ENCODE measurements at places on chromosomes 13 and 19. TPM values are rescaled to one million over a fixed set of nuclear protein-coding genes. Genes with fewer than 3 reads are reported as not detected.

GRCh38 chr13:52599848-52600603, 42.2 kb upstream of the HNRNPA1L2 start:
- DNase-seq = no peak
- H3K27ac ChIP-seq = peak overlapping the region; percentile 82
- H3K36me3 ChIP-seq = no peaks in the 10 kb centered on the region
- peak overlapping the region; percentile 64 for H3K4me3 ChIP-seq
- H3K4me1 ChIP-seq = peaks cover 40% of the 10 kb centered on the region
- no peaks in the 10 kb centered on the region for H3K27me3 ChIP-seq

DNA sequence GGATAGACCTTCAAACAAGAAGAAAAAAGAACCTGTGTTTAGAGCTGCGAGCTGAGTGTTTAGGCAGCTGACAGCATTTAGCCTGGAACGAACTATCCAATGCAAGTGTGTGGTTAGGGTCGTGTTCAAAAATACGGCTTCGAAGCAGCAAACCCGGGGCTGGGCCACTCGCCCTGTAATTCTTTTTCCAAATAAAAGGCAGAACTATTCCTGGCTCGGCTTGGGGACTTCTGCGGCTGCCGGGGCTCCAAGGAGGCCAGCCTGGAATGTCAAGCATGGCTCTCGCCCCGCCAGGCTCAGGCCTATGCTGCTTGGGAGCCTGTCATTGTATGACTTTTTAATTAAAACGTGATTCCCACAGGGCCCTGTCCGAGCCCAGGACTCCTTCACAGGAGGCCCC, 51.7 kb upstream of the KLF2 start:
- H3K36me3 ChIP-seq = no peaks in the 10 kb centered on the region
- no peaks in the 10 kb centered on the region for H3K4me1 ChIP-seq
- H3K4me3 ChIP-seq = no peak overlapping the region
- DNase-seq = no peak
- no peak overlapping the region for H3K27ac ChIP-seq

DNA sequence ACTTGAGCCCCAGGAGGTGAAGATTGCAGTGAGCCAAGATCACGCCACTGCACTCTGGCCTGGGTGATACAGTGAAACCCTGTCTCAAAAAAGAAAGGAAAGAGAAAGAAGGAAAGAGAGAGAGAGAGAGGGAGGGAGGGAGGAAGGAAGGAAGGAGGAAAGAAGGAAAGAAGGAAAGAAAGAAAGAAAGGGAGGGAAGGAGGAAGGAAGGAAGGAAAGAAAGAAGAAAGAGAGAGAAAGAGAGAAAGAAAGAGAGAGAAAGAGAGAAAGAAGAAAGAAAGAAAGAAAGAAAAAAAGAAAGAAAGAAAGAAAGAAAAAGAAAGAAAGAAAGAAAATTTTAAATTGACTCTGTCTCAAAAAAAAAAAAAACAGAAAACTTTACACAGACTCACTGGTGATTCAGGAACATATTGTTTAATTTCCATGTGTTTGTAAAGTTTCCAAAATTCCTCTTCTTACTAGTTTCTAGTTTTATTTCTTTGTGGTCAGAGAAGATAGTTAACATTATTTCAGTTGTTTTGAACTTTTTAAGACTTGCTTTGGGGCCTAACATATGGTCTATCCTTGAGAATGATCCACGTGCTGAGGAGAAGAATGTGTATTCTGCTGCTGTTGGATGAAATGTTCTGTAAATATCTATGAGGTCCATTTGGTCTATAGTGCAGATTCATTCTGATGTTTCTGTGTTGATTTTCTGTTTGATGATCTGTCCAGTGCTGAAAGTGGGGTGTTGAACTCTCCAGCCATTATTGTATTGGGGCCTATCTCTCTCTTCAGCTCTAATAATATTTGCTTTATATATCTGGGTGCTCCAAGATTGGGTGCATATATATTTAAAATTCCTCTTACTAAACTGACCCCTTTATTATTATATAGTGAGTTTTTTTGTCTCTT, 204.4 kb upstream of the SERP2 start:
- no peak overlapping the region for H3K4me3 ChIP-seq
- no peaks in the 10 kb centered on the region for H3K36me3 ChIP-seq
- H3K27me3 ChIP-seq = no peaks in the 10 kb centered on the region
- no peaks in the 10 kb centered on the region for H3K4me1 ChIP-seq
- no peak for DNase-seq

GRCh38 chr13:46334035-46334822, 52.8 kb downstream of the RUBCNL start:
- no peaks in the 10 kb centered on the region for H3K27me3 ChIP-seq
- no peak overlapping the region for H3K4me3 ChIP-seq
- H3K27ac ChIP-seq = no peak overlapping the region
- H3K36me3 ChIP-seq = no peaks in the 10 kb centered on the region
- no peaks in the 10 kb centered on the region for H3K4me1 ChIP-seq

GRCh38 chr19:45876161-45876410, 9.9 kb downstream of the IRF2BP1 start:
- H3K36me3 ChIP-seq = peaks cover 5% of the 10 kb centered on the region
- no peaks in the 10 kb centered on the region for H3K27me3 ChIP-seq
- H3K4me1 ChIP-seq = peaks cover 94% of the 10 kb centered on the region
- peak overlapping the region; percentile 51 for H3K4me3 ChIP-seq
- peak overlapping the region; percentile 94 for H3K27ac ChIP-seq
- DNase-seq = no peak

DNA sequence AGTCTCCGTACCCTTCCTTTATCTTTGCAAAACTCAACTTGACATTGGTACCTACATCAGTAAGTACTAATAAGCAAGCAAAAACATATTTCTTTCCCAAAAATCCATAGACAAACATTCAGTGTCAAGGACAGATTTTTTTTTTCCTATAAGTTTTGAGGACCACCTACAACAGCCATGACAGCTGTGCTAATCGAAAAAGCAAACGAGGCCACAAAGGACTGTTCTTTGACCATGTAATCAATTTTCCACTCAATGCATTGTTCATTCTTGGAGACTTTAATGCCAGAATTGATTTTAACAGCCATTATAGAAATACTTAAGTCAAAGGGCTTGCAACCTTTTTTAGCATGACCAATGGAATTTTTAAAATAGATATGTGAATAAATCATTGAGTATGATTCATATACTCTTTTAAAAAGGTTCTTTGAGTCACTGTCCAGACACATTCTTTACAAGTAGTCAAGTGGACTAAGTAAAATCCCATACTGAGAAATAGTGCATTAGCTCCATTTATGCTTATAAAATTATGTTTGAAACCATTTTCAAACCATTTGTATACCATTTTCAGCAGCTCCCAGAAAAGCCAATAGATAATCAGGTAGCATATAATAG, 323.9 kb downstream of the MZT1 start:
- no peak for DNase-seq
- no peak overlapping the region for H3K27ac ChIP-seq

- H3K27ac ChIP-seq = peak overlapping the region; percentile 98
- H3K27me3 ChIP-seq = no peaks in the 10 kb centered on the region
- H3K4me3 ChIP-seq = peak overlapping the region; percentile 78
- no peaks in the 10 kb centered on the region for H3K36me3 ChIP-seq
- H3K4me1 ChIP-seq = peaks cover 32% of the 10 kb centered on the region
Observed at GRCh38 chr13:24511816-24512196, 772 bp downstream of the PARP4 start.

Gene KMT5C
- 5.5 TPM for total RNA-seq

Gene TMEM255B
- 0.03 TPM for total RNA-seq

Gene MAB21L1
- total RNA-seq = not detected

Gene FARSA
- 68.0 TPM for total RNA-seq
